ENCODE measurements at places on chromosomes 12 and 14. TPM values are rescaled to one million over a fixed set of nuclear protein-coding genes. Genes with fewer than 3 reads are reported as not detected.

Gene TCP11L2
- 3.0 TPM for total RNA-seq

Gene LRFN5
- total RNA-seq = not detected

Gene CSRP2
- 20.3 TPM for total RNA-seq

Gene SMCO2
- 0.11 TPM for total RNA-seq

Gene KRT5
- total RNA-seq = 1.5 TPM

Gene NUAK1
- 5.5 TPM for total RNA-seq

Gene KIF5A
- total RNA-seq = 0.20 TPM

Gene LHX5
- total RNA-seq = 0.06 TPM

Gene PLXNC1
- 0.08 TPM for total RNA-seq

Gene AEBP2
- 25.4 TPM for total RNA-seq

Data from A549 treated with dexamethasone at 1 μM for 4 hours (cell line).